ENCODE measurements at places on chromosomes 6 and 20.

DNA sequence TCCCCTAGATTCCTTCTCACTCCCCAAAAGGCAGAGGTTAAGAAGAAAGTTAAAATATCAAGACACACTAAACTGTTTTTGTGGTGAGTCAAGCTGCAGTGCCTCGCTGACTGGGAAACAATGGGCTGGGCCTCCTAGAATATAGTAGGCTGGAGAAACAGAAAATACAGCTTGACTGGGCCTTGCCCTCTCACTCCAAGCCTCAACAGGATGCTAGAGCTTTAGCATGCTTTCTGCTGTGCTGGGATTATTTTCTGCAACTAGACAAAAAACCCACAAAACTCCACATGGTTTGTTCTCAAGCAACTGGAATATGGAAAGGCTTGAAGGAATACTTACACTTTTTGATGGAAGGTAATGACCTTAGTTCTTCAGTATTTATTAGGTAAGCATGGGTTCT, 27.9 kb downstream of the FOXO3 start:
- no peak for DNase-seq

DNA sequence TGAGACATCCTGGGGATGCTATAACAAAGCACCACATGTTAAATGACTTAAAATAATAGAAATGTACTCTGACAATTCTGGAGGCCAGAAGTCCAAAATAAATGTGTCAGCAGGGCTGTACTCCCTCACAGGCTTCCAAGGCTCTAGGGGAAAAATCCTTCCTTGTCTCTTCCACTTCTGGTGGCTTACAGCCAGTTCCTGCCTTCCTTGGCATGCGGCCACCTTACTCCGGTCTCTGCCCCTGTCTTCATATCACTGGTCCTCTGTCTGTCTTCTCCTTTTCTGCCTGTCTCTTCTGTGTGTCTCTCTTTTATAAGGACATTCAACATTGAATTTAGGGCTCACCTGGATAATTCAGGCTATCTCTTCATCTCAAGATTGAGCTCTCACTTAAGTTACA, 155.3 kb upstream of the SYNCRIP start:
- DNase-seq, result no peak

DNA sequence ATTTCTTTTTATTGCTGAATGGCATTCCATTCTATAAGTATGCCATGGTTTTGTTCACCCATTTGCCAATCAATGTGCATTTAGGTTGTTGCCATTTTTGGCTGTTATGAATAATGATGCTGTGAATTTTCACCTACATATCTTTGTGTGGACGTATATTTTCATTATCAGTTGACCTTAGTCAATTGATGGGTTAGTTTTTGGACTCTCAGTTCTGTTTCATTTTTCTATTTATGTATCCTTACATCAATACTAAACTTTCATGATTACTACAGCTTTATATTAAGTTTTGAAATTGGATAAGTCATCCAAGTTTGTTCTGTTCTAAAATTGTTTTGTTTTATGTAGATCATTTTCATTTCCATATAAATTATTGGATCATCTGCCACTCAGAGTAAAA, 261.9 kb upstream of the CNR1 start:
- DNase-seq, result no peak

DNA sequence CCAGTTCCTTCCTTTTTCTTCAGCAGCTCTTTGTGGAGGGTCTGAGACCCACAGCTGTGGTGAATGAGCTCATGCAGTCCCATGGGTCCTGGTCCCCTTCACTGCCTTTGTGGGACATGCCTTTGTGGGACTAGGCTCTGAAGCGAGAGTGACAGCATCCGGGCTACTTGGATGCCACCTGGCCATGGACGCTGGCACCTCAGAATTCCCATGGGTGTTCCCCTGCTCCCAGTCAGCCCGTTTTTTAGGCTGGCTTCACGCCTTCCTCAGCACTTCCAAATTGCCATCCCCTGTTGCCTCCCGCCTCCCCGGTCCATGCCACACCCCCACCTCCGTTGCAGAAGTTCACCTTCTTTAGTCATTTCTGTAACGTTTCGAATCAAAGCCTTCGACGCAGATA, 45.1 kb downstream of the RAMACL start:
- no peak for DNase-seq

GRCh38 chr6:143964674-143965081, 43.4 kb downstream of the PLAGL1 start:
- no peak for DNase-seq

GRCh38 chr6:14517516-14518105, 400.0 kb downstream of the CD83 start:
- DNase-seq, result no peak

DNA sequence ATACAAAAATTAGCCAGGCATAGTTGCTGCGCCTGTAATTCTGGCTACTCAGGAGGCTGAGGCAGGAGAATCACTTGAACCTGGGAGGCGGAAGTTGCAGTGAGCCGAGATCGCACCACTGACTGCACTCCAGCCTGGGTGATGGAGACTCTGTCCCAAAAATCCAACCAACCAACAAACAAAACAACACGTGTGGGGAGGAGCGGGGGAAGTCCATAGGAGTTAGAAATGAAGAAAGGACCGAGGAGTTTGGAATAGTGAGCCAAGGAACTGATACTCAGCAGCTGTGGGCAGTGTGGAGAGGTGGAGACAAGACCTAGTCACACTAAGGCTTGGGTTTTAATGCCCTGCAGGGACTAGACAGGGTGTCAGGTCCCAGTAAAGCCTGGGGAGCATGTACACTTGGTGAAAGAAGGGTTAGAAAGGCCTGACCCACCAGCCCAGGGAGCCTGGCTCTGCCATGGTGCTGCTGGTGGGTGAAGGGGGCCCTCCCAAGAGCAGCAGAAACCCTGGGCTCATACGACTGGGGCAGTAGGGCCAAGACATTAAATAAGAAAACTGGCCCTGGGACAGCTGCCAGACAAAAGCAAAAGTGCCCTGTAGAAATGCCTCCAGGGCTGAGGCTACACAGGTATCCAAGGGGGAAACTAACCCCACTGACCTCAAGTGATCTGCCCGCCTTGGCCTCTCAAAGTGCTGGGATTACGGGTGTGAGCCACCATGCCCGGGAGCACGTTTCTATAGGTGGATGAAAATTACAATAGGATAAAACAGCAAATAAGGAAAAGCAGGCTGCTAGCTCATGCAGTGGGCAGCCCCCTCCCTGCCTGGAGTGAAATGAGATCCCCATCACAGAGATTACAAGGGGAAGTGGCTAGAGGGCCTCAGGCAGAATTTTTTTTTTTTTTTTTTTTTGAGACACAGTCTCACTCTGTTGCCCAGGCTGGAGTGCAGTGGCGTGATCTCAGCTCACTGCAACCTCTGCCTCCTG, 58.0 kb downstream of the MYH7B start:
- no peak for DNase-seq

- no peak for DNase-seq
Measured at GRCh38 chr20:63619505-63619904, 7.4 kb downstream of the GMEB2 start.

GRCh38 chr6:53640361-53640760, 25.2 kb downstream of the KLHL31 start:
- DNase-seq, result no peak

- no peak for DNase-seq
Measured at GRCh38 chr20:48609491-48609978, 218.3 kb downstream of the PREX1 start.

DNA sequence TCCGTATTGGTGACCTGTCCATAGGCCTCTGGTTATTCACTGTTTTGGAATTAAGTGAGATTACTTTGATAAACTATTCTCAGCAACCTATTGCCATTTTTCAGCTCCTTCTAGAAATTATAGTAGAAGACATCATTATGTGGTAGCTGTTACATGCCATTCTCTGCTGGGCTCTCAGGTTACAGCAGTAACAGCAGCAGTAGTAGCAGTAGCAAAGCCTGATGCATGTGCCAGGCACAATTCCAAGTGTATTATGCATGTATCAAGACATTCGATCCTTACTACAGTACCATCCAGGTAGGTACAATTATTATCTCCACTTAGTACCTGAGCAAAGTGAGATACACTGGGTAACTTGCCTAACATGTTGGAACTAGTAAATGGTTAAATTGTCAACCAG, 74.3 kb downstream of the RPS12 start:
- no peak for DNase-seq

DNA sequence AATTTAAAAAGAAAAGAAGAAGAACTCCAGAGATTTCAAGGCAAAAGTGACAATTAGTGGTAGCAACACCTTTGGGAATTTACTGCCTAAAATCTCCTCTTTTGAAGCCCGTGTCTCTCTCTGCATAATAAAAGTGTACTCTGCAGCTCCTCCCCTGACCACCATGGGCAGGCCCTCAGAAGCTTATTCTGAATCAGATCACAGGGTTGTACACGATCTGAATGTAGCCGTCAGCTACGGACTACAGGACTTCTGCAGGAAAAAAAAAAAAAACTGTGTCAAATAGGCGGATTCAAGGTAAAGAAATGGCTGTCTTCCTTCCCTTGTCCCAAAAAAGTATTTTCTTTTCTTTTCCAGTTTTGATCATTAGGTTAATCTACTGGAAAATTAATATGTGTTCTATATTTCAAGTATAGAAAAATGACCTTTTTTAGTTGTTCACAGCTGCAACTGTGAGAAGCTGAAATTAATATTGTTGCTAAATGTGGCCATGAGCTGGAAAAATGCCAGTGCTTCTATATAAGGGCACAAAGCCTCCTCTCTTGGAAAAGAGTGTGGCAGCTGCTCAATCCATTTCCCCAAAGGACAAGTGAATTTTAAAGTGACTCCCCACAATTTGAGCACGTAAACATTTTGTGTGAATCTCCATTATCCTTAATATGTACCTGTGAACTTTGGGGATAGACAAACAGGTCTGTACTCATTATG, 397.4 kb downstream of the C6orf118 start:
- DNase-seq, result no peak

DNA sequence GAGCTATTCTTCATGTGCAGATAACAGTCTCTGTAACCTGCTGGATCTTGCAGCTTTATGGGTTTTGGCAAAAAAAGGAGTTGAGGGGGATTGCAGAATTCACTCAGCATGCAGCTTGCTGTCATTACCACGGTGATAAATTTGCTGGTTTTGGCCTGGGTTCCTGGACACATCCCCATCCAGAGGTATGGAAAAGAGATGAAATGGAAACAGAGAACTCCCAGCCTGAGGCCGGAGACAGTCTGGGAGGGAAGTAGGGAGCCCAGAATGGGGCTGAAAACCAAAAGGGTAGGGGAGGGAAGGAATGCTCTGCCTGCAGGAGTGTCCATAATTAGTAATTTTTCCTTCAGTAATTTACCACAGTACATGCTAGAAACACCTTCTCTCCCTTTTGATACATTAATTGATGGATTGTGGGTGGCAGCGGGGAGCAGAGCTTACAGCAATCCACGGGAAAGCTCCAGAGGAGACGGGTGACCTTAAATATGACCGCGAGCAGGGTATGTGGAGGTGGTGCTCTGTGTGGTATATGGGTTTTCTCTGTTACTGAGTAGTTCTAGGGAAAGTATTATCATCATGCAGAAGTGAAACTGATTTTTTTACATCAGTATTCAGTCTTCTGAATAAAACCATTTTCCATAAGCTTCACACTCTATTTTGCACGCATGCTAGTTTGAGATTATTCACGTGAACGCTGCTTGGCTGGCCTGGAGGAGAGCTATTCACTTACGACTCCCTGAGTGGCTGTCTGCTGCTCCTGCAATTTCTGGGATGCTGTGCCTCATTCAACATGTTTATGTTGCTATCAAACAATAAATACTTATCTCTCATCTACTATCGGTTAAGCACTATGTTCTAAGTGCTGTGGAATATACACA, 66.3 kb upstream of the KCNK16 start:
- no peak for DNase-seq

DNA sequence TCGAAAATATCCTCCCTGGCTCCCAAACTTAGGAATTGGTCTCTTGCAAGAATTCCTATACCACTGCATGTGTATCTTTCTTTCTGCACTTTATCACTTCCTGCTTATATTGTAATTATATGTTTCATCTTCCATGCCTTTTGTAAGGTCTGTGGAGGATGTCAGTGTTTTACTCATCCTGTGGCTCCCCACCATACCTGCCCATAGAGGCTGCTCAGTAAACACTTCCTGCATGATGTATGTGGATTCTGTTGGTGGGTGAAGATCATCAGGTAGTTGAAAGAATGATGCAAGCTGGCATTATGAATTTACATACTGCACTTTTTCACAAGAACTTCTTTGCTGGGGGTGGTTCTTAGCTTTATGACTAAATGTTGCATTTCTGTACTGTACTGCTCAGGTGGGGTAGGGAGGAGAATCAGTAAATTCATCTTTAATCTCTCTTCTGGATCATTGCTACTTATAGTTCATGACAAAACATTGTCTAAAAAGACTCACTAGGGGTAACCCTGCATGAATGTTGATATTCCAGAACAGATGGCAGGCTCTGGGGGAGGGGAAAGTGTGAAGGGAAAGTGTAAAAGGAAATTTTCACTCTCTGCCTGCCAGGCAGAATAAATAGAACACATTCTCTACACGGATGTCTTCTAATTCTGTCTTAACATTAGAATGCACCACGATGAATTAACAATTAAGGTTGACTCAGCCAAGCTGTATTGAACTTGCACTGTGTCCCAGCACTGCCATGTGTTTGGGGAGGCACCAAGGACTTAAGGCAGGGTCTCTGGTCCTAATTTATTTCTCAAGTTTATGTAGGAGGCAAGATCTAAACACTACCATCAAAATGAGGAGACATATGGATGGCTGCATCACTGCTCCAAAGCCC, 36.0 kb upstream of the KLHL31 start:
- no peak for DNase-seq

- no peak for DNase-seq
Measured at GRCh38 chr20:48282591-48283228, 497.4 kb upstream of the SULF2 start.

DNA sequence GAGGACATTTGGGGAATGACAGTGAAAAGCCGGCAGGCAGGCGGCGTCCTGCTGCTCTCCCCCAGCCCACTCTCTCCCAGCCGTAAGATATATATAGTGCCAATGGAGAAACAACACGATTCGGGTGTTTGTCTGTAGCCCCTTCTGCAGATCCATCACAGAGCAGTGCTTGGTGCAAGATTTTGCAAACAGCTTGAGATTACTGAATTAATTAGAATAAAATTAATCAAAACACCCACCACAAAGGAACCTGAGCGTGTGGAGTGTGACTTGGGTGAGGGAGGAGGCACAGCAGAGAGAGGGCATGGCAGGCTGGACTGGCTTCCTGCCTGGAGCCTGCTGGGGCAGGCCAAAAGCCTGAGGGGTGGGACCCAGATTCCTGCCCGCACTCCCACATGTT, 28.8 kb upstream of the CCDC167 start:
- DNase-seq, result no peak

- DNase-seq, result no peak
Measured at GRCh38 chr20:57666106-57666833, 43.5 kb downstream of the PMEPA1 start.

Data from stimulated activated CD8-positive, alpha-beta memory T cell treated with anti-CD3 and anti-CD28 coated beads, Interleukin-15, amount 100 ng/mL, for 48 hours (primary cell).